ENCODE measurements at places on chromosomes 2 and 18.

- no peak for DNase-seq
These were observed 325.6 kb downstream of the HRH4 start for GRCh38 chr18:24786027-24786426.

DNA sequence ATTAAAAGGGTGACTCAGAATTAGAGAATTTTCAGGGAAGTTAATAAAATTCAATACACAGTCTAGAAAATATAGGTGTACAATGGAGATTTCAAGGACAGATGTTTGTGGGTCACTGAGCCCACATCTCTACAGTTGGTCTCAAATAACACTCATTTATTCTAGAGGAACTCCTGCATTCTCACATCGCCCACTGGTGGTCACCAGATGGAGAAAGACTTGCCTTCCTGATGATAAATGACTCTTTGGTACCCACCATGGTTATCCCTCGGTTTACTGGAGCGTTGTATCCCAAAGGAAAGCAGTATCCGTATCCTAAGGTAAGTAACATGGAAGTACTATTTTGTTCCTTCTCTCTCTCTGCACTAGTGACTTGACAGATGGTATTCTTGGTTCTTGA is 1297.1 kb downstream of the DPP10 start:
- DNase-seq: no peak

GRCh38 chr2:64643838-64644457 is 9.8 kb downstream of the SERTAD2 start:
- no peak for DNase-seq

GRCh38 chr2:156511803-156512202 is 75.6 kb downstream of the GPD2 start:
- DNase-seq: no peak

- no peak for DNase-seq
These were observed 51.4 kb upstream of the ACYP2 start for GRCh38 chr2:54063967-54064535.

- peak; percentile 51 for DNase-seq
These were observed 11.7 kb downstream of the ARHGAP28 start for GRCh38 chr18:6741232-6741663.

- DNase-seq: no peak
These were observed 117.5 kb downstream of the GALNT14 start for GRCh38 chr2:31020713-31021112.

DNA sequence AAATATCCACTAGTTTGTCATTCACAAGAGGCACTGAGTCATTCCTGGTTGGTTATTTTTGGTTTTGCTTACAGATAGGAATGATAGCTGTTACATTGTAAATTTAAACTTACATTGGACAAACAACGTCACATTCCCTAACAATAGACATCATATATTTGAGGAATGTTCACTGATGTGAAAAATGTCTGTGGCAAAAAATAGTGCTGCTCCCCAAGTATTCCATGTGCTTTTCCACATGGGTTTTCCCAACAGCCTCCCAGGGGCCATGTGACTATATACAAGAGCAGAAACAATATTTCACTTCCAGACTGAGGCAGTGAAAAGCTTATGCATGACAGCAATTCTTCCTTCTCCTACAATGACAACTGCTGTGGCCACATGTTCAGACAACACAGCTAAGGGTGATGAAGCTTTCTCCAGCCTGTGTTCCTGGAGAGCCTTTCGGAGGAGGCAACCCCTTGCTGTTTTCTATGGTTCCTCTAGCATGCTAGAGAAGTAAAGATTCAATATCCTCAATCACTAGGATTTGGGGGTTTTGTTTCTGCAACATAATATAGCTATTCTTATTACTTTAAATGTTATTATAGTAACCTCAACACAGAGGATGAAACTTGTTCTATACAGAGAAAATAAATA is 202.7 kb downstream of the PTH2R start:
- DNase-seq: no peak

DNA sequence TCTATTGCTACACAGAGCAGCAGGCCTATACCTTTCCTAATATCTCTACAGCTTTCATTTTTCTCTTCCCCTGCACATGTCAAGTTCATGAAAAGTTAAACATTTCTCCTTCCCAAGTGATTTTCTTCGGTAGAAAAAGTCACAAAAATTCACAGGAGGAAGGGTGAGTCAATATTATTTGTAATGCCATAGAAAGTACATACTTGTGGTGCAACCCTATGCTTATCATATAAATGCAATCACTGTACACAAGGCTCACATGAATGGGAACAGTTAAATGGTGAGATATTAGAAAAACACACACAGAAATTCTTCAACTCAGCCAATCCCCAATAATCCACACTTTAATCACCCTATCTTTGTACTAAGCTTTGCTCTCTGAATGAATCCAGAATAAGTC is 651.6 kb downstream of the LRRTM4 start:
- no peak for DNase-seq

DNA sequence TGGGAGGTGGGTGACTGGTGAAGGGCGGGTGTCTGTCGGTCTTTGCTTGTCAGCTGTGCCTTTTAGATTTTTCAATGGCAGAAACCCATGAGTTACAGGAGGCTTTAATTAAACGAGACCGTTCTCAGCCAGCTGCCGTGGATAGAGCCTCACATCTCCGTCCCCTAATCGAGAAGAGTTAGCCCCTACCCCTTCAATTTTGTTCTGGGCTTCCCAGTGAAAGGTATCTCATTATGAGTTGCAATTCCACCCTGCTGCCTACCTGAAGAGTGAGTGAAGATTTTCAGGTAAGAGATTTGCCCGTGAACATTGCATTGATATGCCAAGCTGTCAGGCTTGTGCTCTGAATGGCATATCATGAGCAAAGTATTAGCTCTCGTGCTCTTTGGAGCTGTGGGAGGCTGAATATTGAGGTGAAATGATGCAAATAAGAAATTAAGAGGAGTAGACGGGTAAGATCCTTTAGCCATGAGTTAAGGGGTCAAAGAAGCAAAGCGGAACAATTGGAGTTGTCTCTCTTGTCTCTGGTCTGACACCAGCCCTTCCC is 118.7 kb upstream of the MSTN start:
- no peak for DNase-seq

GRCh38 chr2:216934151-216934550 is 74.3 kb upstream of the TNP1 start:
- DNase-seq: no peak

- no peak for DNase-seq
These were observed 5.0 kb downstream of the SPIRE1 start for GRCh38 chr18:12652861-12653401.

- DNase-seq: peak; percentile 9
These were observed 11.7 kb upstream of the CYP26B1 start for GRCh38 chr2:72159211-72159993.

GRCh38 chr2:11983870-11984269 is 237.4 kb downstream of the LPIN1 start:
- no peak for DNase-seq

DNA sequence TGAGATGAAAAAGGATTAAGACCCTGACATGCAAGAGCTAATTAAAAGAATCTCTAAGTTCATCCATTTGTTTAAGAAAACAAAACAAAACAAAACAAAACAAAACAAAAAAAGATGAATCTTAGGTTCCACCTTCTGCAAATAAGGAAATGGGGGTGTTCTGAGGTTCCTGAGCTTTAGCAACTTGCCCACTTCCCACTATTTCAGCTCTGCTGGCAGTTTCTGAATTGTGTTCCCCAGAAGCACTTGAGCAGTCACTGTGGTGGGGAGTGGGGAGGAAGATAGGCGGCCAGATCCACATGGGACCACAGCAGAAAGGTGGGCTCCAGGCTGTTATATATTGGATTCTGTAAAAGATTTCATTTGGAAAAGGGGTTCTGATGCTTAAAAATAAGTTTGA is 20.3 kb downstream of the INO80C start:
- DNase-seq: no peak

DNA sequence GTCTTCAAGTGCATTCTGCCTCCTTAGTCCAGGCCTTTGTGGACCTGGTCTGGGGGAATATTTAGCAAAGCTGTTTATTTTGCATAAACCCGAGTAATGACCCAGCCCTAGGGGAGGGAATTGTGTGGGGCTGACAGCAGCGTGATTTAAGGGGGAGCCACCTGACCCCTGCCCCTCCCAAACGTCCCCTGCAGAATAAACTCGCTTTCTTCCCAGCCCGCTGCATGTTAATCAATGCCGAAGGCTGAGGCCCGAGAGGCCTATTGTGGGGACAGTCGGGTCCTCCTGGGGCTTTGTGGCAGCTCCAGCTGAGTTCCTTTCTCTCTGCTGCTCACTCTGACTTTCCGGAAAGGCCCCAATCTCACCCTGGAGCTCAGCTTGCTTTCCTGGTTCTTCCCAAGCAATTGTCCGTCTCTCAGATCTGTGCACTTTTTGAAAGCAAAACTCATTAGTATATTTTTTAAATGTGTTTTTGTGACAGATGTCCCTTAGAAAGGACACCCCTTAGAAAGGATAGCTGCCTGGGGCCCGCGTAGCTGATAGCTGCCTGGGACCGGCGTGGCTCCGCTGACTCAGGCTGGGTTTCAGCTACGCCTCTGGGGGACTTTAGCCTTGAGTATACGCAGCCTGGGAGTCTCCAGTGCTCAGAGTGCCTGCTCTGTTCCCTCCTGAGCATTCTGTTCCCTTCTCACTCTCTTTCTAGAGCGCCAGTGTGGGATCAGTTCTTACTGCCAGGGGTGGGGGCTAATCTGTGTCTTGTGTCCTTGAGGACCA is 158.3 kb downstream of the GLI2 start:
- no peak for DNase-seq

GRCh38 chr18:61975526-61976326 is 82.9 kb upstream of the RNF152 start:
- DNase-seq: no peak

DNA sequence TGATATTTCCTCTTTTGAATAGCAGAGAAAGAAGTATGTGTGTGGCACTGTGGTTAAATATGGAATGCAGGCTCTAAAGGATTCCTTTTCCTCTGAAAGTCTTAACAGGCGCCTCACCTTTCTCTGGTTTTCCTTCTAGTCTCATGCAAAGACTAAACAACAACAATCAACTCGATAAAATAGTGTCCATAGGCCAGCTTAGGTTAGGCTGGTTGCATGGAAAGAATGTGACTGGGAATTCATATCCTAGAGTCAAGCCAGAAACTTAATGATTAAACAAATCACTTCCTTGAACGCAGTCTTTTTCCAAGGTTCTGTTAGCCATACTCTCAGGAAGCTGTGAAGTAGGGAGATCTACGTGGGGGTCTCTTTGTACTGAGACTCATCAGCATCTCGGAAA is 800.8 kb upstream of the ID2 start:
- DNase-seq: no peak

DNA sequence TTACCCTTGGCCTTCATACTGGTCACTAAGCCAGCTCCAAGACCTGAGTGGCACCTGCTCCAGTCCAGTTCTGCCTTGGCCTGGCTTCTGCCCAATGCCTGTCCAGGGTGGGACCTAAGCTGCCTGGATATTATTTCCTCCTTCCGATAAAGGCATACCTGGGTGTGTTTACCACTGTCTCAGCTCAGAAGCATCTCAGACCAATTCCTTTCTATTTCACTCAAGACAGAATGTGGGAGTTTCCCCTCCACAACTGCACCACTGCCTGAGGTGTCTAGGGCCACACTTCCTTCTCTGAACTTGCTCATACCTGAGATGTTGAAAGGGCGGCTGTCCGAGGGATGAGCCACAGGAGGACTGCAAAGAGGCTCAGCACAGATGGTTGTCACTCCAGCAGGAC is 18.4 kb upstream of the CAB39 start:
- no peak for DNase-seq

DNA sequence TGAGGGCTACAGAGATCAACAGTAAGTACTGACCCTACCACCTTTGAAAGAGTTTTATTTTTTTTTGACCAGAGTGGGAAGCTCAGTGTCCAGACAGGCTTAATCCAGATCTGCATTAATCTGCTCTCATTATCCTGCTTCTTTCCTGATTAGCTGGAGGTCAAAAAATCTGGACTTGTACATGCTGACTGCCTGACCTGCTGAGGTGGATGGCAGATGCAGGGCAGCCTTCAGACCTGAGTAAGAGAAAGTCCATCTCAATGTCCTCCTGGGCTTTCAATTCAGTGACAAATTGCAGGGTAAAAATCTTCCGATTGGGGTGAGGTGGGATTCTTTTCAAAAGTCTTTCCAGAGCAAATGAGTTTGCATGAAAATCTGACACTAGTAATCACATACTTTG is 998.8 kb upstream of the PIK3C3 start:
- no peak for DNase-seq

- no peak for DNase-seq
These were observed 54.4 kb downstream of the TMEFF2 start for GRCh38 chr2:192140236-192140839.

DNA sequence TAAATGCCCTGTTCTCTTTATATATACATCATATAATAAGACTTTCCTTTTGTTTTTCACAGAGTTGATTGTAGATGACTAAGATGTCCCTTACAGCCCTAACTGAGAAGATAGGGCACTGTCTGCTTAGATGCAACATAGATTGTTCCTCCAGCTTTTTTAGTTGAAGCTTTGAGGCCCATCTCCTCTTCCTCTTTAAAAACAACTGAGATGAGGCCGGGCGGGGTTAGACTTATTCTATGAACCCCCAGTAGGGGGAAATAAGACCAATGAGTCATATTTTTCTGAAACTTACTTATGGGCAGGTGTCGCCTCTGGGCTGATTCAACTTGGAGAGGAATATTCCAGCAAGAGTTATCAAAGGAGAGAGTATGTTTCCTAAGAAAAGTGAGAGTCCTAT is 84.6 kb downstream of the FBXO15 start:
- no peak for DNase-seq

- no peak for DNase-seq
These were observed 9.0 kb downstream of the PMAIP1 start for GRCh38 chr18:59908799-59909198.

DNA sequence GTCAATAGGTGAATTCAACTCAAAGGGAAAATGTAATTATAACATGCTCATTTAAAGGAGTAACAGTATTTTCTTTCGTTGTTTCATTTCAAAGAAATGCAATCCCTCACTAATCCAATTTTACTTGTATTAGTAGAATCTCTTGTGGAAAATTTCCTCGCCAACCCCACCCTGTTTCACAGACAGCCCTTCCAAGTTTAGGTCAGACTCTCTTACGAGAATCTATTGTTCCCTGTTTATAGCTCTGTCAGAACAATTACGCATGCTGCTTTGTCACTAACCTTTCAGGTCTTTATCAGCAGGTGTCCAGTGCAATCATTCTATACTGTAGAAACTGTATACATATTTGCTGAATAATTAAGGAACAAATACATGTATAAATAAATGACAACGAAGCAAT is 657.8 kb upstream of the LINC00305 start:
- no peak for DNase-seq

- DNase-seq: no peak
These were observed 28.0 kb downstream of the MYO5B start for GRCh38 chr18:50166901-50167300.

DNA sequence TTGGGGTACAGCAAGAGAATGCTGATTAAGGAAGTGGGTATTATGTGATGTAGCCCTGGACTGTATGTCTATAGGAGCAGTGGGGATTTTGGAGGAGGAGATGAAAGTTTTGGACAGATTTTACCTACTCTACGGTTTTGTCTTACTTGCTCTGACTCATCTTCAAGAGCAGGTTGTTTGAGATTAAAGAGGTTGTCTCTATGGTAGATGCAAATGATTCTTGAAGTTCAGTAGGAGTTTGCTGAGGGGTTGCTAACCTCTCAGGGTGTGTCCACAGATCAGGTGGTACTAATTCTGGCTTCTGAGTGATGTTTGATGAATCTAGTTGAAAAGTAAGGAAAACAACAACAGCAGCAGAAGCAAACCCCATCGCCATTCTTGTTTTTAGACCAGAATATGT is 9.7 kb upstream of the SERPINB12 start:
- no peak for DNase-seq
